EL (cell line): ENCODE measurements at places on chromosomes 5 and 9.
A peak's percentile ranks its signal among the peaks of the same experiment; 100 is the strongest.

DNA sequence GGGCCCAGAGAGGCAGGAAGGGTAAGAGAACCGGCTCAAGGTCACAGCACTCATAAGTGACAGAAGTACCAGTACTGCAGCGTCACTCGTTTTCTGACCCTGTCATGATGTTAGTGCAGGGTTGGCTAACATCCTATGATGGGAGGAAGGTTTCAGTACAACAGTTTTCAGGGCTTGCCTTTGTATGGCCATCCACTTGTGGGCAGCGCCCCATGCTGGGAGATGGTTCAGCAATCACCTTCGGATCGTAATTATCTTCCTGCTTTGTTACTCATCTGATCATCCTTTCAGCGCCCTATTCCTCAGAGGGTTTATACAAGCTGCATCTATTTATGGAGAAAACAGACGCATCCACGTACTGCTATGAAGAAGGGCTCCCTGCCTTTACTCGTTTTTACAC, 2.4 kb downstream of the MAP1B start:
- no peak for DNase-seq

- no peak for DNase-seq
Measured at GRCh38 chr9:79800578-79800977, 228.8 kb downstream of the TLE4 start.

DNA sequence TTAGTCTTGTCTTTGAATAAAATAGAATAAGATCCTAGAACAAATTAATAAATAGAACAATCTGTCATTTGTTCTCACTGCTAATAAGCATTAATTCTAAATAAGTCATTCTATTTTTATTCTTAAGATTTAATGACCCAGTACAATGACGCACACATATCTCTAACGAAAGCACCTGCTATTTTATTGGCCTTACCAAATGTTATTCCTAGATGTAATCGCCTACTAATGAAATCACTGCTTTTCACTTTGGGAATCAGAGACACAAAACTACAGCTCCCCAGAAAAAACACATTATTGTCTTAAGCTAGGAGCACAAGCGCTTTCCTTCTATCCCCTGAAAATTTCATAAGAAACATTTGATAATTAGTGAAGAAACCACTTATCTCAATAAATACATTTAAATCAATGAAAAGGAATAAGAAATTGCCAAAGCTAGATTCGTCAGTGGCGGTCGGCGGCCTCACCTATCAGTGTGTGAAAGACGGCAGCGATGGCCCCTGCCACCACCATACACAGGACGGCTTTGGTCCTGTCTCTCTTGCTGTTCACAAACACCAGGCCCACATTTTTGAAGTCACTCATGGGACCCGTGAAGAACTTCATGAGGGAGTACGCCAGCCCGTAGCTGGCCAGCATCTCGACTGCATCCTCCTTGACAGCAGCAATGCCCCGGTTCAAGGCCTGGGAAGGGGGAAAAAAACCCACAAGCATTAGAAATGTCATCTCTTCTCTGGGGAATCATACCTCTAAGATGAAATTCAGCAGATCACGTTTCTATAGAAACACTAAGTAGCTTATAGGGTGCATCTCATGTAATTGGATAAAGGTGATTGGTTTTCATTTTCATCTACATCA, 102.8 kb downstream of the ANKH start:
- DNase-seq: no peak

GRCh38 chr5:3007577-3007976, 256.1 kb upstream of the IRX2 start:
- no peak for DNase-seq

- DNase-seq: no peak
Measured at GRCh38 chr5:12330381-12330780, 426.1 kb upstream of the CTNND2 start.

DNA sequence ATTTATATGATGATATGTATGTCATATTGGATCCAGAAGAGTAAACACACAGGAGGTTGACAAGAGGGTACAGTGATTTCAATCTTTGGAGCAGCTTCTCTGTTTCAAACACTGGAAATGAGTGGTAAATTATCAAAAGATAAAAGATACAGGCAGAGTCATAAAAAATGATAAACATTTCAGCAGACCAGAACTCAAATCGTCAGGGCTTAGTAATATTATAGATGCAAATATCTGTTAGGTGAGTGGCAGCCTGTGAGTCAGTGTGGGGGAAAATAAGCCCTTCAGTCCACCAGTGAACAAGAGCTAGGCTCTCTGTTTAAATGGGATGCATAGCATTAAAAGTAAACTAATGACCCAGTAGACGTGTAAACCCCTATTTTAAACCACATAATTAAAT, 1378.1 kb downstream of the EFNA5 start:
- DNase-seq: peak; percentile 0

DNA sequence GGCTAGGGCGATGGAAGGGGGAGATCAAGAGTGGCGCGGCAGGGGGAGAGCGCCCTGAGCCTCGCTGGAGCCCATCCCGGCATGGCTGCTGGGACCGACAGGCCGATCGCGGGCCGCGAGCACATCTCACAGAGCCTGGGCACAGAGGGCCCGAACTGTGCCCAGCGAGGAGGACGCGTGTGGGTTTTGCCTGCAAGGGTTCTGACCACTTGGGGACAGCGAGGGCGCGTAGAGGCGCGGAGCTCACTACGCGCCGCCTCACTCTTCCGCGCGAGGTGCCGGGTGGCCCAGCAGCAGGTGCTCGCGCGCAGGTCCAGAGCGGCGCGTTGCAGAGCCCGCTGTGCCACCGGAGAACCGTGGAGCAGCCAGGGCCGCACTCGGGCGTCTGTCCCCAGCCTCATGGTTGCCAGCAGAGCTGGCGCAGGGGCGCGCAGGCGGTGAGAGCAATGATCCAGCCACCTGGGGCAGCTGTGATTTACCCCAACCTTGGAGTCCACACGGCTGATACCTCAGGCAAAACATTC, 16.3 kb upstream of the PITX1 start:
- no peak for DNase-seq
